ENCODE measurements at places on chromosomes 5 and 9.
A peak's percentile ranks its signal among the peaks of the same experiment; 100 is the strongest.

DNA sequence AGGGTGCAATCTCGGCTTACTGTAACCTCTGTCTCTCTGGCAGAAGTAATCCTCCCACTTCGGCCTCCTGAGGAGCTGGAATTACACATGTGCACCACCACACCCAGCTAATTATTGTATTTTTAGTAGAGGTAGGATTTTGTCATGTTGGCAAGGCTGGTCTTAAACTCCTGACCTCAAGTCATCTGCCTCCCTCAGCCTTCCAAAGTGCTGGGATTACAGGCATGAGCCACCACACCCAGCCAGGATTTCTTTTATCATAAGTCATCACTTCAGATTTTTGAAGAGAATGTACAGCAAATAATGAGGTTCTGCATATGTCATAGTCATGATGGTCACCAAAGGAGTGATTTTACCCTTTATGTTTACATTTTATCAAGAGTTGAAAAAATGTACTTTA lies 108.1 kb downstream of the GCNT1 start:
- DNase-seq = no peak

GRCh38 chr5:124996023-124996763 lies 249.8 kb upstream of the ZNF608 start:
- DNase-seq = no peak

DNA sequence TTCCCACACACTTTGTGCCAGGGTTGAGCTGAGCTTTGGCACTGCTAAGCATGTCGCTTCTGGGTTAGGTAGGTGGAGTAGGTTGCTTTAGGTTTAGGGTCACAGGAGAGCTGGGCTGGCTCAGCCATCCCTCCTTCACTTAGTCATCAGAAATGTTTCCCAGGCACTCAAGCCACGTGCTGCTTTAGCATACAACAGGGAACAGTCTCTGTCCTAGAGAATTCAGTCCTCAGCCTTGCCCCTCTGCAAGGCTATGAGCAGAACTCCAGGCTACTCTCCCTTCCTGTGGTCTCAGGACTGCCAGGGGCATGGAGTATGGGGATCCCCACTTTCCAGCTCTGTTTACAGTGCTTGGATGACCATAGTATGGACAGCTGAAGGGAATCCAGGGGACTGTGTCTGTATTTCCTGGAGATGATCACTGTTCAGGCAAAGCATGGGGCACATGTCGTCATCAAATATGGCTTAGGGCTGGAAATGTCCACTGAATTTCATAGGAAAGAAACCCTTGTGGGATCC lies 7.5 kb upstream of the ANKRD33B start:
- DNase-seq = no peak

DNA sequence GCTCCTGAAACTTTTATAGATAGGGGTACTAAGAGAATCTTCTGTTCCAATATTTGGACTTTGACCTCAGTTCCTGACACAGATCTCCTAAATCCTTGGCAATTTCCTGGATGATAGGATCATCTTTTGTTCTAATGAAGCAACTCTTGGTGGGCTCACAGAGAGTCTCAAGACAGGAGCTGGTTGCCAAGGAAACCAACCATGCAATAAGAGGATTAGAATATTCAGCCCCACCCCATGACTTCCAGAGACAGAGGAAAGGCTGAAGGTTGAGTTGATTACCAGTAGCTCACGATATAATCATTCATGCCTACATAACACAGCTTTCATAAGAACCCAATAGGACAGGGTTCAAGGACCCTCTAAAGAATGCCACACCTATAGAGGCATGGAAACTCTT lies 2050.2 kb upstream of the CDH6 start:
- DNase-seq = no peak

GRCh38 chr5:135065306-135066265 lies 31.6 kb upstream of the PITX1 start:
- DNase-seq = no peak

GRCh38 chr9:23823986-23824829 lies 1.8 kb downstream of the ELAVL2 start:
- no peak for DNase-seq

- no peak for DNase-seq
Measured at GRCh38 chr9:83401328-83401900, 136.8 kb downstream of the FRMD3 start.

DNA sequence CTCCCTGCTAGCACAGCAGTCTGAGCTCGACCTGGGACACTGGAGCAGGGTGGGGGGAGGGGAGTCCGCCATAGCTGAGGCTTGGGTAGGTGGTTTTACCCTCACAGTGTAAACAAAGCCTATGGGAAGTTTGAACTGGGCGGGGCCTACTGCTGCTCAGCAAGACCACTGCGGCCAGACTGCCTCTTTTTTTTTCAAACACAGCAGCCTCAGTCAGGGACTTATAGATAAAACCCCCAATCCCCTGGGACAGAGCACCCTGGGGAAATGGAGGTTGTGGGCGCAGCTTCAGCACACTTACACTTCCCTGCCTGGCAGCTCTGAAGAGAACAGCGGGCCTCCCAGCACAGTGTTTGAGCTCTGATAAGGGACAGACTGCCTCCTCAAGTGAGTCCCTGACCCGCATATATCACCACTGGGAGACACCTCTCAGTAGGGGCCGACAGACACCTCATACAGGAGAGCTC lies 151.1 kb upstream of the APC start:
- DNase-seq = no peak

GRCh38 chr5:107926121-107926520 lies 255.4 kb upstream of the EFNA5 start:
- no peak for DNase-seq

DNA sequence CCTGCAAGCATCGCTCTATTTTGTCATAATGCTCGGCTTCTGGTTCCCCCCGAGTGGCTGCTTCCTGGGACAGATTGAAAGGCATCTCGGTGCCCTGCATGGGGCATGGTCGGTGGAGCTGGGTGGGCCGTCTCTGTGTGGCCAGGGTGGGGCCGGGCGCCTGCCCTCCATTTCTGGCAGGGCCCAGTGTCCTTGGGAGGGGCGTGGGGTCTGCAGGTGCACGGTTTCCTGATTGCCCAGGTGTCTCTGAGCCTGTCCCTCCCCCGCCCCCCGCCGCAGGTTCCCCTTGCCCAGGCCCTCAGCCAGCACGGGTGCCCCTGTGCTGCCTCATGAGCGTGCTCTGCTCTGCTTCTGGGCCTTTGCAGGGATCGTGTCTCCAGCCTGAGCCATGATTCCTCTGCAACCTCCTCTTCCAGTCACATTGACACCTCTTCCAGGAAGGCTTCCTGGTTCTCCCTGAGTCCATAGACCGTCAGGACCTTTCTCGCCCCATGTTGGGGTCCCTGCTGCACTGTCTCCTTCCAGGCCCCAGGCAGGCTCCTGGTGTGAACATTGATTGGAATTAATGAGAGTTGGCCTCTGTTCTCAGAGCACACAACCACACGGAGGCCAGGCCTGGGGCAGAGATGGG lies 90.2 kb downstream of the RXRA start:
- DNase-seq = no peak

GRCh38 chr9:137550231-137550621 lies at the start of gene PNPLA7:
Gene PNPLA7, minus strand, starts transcription at chr9:137550402. Its CDS starts 205 bp downstream, at chr9:137550197.
- DNase-seq = peak; percentile 80

DNA sequence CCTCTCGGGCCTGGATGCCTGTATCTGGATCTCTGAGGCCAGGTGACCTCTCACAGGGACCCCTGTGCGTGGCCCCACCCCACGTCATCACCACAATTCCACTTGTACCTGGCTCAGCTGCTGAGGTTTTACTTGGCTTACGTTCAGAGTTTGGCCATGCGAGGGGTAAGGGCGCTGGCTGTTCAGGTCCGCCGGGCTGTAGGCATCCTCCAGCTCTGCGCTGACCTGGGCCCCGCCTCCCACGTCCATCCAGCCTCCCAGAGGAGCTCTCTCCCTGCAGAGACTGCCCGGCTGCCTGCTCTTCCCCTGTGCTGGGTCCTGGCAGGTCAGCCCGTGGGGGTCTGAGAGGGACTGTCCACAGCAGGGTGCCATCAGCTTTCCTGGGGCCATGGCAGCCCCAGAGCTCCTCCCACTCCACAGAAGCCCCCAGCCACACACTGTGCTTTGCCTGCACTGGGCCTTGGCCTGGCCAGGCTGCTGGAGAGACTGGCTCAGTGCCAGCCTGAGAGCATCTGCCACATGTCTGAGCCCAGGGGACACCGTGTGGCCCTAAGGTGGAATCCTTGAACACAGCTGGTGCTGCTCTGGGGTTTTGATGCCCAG lies 43.6 kb downstream of the SLC6A3 start:
- DNase-seq = no peak

DNA sequence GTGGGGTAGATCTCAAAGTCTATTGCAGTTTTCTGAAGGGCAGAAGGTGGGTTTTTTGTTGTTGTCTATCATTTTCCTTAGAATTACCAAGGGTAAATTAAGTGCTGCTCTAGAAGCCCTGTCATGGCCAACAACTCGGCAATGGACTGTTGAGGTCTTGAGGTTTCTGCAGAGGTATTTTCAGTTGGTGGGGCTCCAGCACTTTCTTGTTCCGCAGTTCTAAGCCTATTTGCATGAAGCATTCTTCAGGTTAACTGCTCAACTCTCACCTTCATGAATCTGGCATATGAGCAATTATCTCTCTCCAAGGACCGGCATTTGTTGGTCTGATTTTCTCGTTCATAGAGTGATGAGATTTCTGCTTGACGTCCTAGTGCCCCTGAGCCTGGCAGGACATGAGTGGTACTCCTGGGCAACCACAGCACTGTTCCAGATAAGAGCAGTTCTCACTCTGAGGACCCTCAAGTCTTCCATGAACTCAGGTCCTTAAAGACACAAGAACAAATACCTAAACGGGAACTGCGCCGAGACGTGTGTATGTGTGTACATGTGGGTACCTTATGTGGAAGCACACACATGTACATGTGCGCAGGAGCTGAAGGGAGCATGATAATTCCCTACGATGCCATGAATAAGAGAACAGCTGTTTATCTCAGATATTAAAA lies 544.5 kb downstream of the CSNK1G3 start:
- no peak for DNase-seq

DNA sequence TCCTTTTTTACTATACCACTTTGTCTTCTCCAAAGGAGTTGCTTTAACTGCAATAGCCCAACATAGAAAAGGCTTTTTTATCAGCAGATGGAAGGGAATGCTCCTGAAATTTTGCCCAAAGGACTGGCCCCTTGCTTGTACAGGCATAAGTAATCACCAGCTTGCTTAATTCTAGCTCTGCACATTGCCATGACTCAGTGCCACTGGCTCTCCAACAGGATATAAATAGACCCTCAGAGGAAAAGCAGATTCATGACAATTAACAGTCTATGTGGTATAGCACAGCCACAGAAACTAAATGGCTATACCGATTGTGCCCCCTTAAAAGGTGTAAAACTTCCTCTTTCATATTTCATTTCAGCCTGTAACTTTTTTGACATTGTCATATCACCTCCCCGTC lies 227.0 kb downstream of the ZNF608 start:
- DNase-seq = no peak

DNA sequence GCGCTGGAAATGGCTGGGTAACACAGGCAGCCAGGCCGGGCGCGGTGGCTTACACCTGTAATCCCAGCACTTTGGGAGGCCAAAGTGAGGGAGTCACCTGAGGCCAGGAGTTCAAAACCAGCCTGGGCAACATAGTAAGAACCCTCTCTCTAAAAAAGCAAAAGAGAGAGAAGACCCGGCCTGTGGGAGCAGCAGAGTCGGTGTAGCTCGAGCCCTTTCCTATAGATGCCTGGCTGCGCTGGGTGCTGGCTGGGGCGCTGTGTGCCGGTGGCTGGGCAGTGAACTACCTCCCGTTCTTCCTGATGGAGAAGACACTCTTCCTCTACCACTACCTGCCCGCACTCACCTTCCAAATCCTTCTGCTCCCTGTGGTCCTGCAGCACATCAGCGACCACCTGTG lies 9.2 kb downstream of the UCK1 start:
- no peak for DNase-seq

DNA sequence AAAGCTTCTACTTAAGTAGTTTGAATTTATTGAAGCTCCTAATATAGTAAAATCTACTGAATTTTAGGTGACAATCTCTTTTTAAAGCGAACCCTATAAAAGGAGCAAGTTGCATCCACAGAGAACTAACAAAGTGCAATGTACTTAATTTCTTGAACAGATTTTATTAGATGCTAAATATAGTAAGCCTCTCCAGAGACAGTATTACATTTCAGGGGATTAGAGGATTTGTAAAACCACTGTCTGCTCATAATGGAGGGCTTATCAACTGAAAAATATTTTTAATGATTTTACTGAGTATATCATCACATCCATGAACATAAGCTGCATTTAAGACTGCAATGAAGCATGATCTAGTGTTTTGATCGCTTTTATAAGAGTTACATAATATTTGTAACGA lies 230.0 kb upstream of the EFNA5 start:
- no peak for DNase-seq

DNA sequence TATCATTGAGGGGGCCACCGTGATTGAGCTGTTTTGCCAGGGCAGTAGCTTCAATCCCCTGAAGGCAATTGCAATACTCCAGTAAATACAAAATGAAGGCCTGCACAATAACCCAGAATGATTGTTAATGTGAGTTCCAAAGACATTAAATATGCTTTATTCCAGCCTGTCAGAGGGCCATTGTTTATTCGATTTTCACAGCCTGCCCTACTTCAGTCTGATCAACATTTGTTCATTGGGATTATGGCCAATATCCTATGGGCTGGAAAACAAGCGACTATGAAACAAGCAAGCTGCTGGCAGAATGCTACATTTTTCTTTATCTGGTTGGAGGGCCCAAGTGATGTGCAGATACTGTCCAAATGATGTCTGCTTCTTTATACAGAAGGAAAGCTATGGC lies 543.1 kb downstream of the TLE1 start:
- DNase-seq = no peak

DNA sequence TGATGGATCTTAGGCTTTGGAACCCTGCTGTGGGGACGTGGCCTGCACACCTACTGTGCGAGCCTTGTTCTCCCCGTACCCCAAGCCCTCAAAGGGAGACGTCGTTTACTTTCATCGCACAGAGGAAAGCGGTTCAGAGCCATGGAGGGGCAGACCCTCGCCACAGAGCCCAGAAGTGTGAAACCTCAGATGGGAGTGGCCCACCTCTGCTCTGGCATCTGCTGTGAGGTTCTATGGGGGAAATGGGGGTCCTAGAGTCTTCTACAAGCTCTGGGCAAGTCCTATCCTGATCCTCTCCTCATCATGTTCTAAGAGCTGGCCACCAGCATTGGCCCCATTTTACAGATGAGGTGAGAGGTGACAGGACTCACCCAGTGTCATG lies 3.7 kb upstream of the RNF44 start:
- no peak for DNase-seq

DNA sequence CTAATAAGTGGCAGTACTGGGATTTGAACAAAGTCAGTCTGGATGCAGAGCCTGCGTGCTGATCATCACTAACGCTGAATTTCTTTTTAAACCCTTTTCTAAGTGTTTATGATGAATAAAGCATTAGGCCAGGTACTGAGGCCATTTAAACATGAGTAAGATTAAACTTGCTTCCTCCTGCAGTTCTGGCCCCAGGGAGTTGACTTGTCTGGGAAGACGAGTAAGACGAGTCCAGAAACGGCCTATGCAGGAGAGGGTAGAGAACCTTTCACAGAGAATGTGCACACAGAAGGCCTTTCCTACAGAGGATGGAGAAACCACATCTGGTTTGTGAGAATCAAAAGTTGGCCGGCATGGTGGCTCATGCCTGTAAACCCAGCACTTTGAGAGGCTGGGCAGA lies 42.9 kb downstream of the SPRY4 start:
- DNase-seq = no peak

All from right forelimb (tissue), 1 donor.